Activated T-helper 1 cell treated with anti-CD3 and anti-CD28 coated beads, Interleukin-2, amount 50 U/mL, for 16 hours (primary cell): ENCODE measurements at places on chromosomes 3 and 15.

DNA sequence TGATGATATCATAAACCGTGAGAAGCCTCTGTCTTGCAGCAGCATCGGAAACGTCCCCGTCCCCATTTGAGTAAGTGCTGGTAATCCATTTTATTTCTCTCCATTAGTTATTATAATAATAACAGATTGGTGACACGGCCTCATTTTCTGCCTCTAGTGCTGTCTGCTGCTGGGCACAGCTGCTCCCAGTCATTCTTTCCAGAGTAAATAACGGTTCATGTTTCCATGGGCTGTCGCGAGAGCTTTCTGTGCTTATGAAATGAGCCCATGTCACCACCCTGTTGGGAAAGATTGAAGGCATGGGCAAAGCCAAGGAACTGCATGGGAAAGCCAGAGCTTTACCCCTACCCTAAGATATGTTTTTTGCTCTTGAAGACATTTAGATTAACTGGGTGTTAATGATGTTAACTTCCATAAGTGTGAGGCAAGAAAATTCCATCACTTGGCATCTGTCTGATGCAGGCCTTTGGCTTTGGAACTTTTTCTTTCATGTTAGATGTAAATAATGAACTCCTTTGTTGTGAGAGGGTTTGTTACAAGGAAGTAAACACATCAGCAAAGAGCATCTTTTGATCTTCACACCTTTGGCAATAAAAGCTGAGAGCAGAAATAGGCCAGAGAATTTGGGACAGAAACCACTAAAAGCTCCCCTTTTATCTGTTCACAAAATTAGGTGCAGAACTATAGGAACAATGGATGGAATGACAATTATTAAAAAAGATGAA is 141.8 kb downstream of the FILIP1L start:
- no peak for DNase-seq

DNA sequence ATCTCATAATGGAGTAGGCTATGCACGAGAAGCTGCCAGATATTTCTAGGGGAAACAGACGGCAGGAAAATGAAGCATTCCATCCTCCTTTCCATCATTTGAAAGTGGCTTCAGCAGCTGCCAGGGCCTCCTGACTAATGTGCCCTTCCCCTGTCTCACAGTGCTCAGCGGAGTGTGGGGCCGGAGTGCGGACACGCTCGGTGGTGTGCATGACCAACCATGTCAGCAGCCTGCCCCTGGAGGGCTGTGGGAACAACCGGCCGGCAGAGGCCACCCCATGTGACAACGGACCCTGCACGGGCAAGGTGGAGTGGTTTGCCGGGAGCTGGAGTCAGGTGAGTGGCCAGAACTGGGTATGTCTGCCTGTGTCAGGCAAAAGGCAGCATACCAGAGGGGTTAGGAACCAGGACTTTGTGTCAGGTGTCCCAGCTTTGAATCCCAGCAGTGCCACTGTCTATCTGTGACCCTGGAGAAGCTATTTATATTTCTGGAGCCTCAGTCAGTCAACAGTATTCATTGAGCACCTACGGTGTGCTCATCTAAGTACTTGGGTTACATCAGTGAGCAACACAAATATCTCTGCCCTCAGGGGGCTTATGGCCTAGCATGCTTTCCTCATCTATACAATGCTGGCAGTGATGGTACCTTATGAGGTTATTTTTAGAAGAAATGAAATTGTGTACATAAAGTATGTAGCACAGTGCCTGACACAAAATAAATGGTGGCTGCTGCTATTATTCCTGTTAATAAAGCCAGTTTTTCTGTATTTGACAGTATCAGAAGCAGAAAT is 52.4 kb upstream of the NR2E3 start:
- DNase-seq: no peak

GRCh38 chr3:30693470-30694120 is 87.2 kb downstream of the TGFBR2 start:
- no peak for DNase-seq

- DNase-seq: no peak
Observed at GRCh38 chr3:100759950-100760349, 50.7 kb downstream of the TFG start.

DNA sequence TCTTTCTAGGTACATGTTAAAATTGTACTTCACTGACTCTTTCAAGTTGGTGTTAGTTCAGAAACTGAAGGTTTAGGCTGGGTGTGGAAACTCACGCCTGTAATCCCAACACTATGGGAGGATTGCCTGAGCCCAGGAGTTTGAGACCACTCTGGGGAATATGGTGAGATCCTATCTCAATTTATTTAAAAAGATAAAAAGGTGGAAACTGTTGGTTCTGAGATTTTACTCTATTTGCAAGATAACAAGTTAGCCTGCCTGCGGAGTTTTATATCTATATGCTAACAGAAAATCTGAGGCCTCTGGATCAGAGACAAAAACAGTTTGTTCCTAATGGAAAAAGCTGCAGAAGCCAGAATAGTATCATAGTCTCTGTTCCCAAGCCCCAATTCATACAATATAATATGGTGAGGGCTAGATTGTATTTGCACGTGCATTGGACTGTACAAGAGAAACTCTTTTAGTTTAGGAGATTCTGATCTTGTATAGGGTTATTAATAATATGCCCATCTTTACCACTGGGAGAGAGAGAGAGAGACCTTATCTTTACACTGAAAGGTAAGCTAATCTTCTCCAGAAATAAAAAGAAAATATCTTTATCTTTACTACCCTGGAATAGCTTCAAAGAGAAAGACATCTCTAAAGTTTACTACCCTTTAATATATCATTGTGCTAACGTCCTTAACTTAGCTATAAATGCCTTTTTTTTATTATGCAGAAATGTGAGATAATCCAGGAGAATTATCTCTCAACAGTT is 1267.6 kb downstream of the OTOL1 start:
- DNase-seq: no peak

- no peak for DNase-seq
Observed at GRCh38 chr15:36008719-36009118, 462.8 kb upstream of the DPH6 start.

- no peak for DNase-seq
Observed at GRCh38 chr3:69809076-69809835, 70.0 kb downstream of the MITF start.

DNA sequence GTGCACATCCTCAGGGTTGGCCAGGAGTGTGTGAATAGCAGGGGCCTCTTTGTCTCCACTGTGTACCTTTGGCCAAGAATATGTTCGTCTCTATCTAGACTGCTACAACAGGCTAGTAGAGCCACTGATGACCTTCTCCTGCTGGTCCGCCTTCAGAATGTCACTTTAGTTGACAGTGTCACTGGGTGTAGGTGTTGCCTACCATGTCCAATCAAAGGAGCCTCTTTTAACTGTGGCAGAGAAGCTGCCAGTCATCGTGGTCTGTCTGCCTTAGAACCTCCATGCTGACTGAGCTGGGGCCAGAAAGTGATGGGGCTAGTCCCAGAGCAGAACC is 40.1 kb downstream of the OXSR1 start:
- no peak for DNase-seq

DNA sequence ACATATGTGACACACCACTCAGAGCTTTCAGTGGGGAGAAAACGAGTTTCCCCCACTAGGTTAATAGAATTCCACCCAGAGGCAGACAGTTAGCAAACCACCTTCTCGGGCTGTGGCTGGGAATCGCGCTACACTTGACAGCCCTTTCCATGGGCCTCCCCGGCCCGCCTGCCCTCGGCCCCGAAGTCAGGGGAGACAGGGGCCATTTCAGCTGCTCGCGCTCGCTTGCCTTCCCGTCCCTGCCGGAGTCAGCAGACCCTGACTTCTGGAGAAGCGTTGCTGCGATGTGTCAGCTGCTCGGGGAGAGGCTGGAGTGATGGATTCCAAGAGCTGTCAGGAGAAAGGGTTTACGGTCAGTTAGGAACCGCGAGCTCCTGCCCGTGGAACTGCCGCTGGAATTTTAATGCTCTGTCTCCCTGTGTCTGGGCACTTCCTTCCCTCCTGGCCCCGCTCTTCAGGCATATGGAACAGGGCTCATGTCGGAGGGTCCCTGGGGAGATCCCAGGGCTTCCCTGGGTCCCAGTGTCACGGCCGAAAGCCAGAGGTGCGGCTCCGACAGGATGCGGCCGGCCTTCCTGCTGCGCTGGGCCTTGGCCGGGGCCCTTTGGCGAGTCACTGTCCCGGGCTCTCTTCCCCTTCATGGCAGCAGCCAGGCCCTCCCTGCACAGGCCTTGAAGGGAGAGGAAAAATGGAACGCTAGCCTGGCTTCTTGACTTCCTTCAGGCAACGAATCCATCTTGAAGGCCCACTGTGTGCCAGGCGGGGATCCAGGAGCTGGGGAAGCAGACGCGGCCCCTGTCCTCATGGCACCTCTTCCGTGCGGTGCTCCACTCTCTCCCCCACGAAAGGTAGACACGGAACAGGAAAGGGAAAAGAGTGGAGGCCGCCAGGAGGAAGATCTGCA is 38.4 kb upstream of the VPS8 start:
- DNase-seq: no peak

DNA sequence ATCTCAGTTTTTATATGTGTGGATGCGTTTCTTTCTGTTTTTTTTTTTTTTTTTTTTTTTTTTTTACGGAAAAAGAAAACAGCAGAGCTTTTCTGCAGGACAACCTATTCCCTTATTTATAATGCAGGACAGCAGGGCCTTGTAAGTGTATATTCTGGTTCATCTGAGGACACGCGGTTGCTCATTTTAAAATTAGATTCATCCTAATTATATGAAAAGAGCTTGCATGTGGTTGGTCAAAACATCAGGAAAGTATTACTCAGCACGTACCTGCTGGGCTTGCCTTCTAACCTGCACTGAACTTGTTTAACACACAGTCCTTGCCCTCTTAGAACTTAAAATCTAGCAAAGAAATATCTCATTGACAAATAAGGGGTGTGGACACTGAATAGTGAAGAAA is 13.5 kb downstream of the THRB start:
- no peak for DNase-seq

DNA sequence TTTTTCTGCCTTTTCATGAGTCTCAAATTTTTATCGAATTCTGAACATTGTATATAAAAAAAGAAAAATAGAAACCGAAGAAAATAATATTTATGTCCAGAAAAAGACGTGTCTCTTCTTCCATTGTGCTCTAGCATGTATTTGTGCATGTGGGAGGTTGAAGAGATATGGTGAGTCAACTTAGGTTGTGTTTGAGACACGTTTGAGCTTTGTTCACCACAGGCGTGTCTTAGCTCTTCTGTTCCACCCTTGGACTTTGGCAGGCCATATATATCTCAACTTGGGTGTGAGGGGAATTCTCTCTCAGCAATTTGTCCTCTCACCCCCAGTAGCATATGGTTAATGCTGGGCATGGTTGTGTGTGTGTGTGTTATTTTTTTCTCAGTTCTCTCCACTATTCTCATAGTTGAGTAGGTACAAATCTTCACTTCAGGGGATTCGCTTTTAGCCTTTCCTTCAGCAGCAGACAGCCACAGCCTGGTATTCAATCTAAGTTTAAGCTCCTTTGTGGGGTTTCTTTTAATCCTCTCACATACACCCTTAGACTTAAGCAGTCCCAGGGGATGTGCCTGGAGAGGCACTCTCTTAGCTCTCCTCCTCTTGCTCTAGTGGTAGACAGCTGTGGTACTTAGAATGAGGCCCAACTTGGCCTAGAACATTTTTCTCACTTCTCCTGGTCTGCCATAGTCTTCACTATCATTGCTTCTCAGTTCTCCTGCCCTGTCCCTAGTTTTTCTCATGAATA is 286.5 kb upstream of the RBMS3 start:
- no peak for DNase-seq

GRCh38 chr15:81373176-81373575 is 837 bp downstream of the TMC3 start:
- DNase-seq: no peak

DNA sequence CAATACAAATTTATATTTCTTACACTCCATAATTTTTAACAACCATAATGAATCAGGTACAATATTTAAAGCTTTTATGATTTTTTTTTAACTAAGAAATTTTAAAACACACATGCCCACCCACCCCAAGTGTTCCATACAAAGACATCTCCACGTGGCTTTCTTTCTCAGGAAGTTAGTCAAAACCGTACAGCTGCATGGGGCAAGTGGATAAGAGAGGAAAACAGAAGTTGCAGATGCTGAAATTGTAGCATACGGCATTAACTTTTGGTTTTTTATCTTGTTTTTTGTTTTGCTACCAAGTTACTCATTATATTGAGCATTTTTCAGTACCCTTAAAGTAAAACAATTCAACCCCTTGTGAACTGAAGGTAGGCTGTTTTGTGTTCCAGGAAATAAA is 14.8 kb downstream of the GNB4 start:
- no peak for DNase-seq

- DNase-seq: no peak
Observed at GRCh38 chr3:181336597-181336996, 347.1 kb upstream of the DNAJC19 start.

GRCh38 chr3:156142702-156143101 is 22.3 kb downstream of the KCNAB1 start:
- DNase-seq: no peak

- no peak for DNase-seq
Observed at GRCh38 chr15:72197460-72198355, at the start of gene GRAMD2A. Gene GRAMD2A (minus strand): TSS chr15:72197787.

DNA sequence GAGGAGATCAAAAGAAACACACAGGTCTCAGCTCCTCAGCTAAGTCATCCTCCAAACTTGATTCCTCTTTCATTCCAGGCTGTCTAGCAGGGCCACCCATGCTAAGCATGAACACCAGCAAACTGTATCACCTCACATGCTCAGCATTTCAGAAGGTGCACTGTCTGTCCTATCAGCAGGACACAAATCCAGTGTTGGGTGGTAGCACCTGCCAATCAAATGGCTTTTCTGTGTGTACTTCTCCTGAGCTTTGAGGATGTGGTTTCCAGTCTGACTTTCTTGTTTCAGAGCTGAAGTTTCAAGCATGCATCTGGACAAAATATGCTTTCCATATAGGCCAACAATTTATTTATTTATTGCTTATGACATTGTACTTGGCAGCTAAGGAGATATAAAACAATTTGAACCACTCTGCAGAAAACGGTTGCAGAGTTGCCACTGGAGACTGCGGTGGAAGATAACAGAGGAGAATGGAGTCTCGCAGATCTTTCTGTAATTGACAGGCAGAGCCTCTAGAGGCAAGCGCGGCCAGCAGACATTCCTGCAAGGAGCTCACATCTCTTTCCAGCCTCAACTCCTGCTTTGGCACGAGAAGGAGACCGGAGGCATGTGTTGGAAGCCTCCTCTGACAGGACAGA is 167.1 kb upstream of the WNT5A start:
- no peak for DNase-seq

GRCh38 chr15:42576776-42577175 is 1.4 kb downstream of the STARD9 start:
- DNase-seq: no peak
